NCI-H1436 (cell line): ENCODE measurements at places on chromosomes 1 and 21.

DNA sequence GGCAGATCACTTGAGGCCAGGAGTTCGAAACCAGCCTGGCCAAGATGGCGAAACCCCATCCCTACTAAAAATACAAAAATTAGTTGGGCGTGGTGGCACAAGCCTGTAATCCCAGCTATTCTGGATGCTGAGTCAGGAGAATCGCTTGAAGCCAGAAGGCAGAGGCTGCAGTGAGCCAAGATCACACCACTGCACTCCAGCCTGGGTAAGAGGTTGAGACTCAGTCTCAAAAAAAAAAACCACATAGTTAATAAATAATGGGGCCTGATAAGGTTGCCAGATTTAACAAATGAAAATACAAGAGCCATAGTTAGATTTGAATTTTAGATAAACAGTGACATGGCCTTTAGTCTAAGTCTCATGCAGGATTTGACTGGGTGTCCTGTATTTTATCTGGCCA is 175.7 kb downstream of the ZZZ3 start:
- no peak for DNase-seq

GRCh38 chr1:211641942-211642341 is 33.5 kb downstream of the NEK2 start:
- no peak for DNase-seq

DNA sequence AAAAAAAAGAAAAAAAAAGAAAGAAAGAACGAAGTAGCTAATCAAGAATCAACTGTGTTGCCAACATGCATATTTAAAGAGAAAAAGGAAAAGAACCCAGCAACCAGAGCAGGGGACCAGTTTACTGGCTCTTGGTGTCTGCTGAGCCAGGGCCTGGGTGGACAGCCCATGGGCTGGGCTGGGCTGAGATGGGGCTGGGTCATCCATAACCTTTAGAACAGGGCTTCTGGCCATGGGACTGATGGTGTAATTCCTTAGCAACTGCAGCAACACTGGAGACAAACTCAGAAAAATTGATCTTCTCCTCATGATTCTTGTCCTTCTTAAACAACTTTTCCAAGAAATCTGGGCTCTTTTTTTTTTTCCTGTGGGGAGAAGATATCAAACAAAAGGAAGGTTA is 10.5 kb downstream of the S100A7A start:
- DNase-seq = no peak

DNA sequence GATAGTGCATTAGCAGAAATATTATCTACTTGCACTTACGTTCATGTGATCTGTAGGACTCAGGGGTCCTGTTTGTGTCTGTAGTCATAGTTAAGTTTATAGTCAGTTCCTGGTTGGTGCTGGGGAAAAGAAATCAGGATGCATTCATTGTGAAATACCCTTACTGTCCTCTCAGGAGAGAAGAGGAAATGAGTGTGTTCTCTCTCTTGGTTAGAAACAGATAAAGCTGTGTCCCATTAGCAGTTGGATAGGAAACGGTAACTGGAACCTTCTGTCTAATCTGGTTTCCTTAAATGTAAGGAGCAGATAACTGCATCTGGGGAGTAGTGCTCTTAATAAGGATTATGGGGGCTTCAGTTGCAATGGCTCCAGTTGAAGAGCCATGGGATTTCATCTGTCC is 8.9 kb downstream of the SDCCAG8 start:
- DNase-seq = peak; percentile 44

DNA sequence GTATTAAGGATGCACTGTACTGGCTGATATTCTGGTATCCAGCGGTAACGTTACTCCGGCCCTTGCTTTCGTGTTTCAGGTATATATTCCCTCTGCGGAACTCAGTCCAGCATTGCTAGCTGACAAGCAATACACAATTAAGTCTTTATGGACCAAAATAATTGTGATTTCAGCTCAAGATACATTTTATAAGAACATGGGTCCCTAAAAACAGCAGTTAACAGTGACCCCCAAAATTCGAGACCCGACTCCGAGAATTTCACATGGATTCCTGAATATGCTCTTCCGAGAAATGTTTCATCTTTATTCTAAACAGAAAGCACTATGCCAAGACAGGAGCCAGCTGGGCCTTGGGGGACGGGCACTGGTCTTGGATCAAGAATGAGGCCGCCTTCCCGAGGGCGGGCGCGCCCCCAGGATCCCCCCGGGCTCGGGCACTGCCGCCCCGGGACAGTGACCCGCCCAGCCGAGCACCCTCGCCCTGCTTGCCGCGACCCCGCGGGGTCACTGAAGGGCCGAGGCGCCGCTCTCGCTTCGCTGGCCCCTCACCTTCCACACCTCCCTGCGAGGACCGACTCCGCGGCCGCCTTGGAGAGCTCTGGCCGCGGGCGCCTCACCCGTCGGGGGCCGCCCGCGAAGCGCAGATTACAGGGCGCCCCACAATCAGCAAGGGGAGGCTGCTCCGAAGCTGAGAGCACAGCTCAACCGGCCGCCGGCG is 610 bp downstream of the SCYL3 start:
- DNase-seq = no peak

DNA sequence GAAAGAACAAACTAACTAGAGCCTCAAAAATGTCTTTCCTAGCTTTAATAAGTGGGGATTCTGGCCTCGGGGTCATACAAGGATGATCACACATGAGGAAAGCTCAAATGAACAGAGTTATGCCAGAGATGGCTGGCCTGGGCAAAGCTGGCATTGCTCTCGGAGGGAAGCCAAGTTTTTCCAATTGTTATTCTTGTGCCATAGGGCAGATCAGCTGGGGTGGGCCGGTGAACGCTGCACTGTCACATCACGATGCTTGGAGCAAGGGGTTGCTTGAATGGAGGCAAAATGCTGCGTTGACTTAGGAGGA is 75.9 kb upstream of the LYST start:
- no peak for DNase-seq

DNA sequence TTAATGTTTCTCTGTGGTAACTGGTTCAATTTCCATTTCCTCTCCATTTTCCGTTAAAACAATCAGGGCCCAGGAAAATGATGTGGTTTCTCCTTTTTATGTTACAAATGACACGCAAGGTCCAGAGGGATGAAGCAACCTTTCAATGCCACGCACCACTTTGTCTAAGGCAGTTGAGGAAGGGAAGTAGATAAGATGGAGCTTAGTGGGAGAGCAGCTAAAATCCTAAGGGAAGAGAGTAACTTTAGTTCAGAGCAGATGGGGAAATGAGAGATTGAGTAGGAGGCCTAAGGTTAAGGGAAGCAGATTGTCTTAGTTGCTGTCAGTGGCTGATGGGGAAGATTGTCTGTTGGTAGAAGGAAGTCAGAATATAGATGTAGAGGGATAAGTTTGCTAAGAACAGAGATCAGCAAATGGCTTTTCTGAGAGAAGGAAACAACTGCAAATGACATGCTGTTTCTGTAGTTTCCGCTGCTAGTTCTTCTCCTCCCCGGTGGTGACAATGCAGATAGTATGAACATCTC is 660 bp downstream of the CD1C start:
- no peak for DNase-seq

GRCh38 chr1:23854568-23854967 is 13.5 kb downstream of the FUCA1 start:
- DNase-seq = no peak

GRCh38 chr1:246569248-246570238 is 3.3 kb downstream of the CNST start:
- DNase-seq = no peak

DNA sequence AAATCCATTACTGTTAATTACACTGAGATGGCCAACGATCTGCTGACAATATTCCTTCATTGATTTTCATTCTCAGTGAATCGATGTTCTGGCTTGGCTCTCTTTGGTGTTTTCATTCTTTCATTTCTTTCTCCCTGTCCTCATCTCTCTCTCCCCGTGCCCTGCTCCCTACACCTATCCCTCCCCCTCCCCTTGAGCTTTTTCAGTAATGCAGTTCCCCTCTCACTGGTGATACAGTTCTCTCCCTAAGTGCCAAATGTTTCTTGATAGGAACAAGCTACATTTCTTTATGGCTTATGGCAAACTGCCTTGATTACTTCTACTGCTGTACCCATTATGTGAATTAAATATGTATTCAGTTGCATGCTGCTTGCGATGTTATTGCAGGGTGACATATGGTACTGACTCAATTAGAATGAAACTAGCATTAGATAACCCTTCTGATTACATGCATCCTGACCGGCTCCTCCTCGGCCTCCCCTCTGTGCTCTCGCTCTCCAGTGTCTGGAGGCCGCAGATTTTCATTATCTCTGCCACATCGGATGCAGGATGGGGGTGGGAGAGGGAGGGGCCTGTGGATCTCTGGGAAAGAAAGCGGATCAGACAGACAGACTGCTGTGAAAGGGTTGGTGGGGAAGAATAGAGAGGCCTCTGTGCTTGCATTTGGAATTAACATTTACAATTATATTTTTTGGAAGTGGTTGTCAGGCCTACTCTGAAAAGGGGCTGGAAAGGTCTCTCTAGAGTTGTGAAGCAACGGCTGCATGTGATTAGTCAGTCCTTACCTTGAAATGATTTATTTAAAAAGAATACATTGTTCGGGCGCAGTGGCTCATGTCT is 130.9 kb downstream of the PBX1 start:
- no peak for DNase-seq

- DNase-seq = no peak
These were observed 11.8 kb upstream of the ARHGEF2 start for GRCh38 chr1:155990005-155990739.

GRCh38 chr1:59743324-59744091 is 71.2 kb upstream of the HOOK1 start:
- DNase-seq = no peak

DNA sequence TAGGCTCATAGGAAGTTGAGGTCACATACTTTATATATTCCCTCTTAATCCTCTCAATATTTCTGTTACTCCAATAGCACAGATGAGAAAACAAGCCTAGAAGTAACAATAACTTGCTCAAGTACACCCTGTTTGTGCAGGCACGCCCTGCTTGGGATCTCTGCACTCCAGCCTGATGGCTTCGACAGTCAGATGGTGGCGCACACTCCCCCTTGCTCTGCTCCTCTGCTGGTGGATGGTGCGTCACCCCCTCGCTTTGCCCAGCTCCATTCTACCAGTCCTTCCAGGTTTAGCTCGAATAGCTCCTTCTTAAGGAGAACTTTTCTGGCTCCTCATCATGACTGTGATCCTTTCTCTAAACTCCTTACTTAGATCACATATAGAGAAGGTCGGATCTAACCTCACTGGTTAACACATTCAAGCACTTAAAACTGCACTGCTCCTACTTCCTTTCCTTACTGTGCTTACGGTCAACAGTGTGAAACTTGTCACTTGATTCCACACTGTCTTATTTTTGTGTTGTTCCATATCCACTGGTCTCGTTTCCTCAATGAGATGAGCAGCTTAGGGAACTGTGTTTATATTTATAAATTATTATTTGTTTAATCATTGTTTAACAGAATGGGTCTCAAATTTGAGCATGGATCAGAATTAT is 3.0 kb downstream of the TSPAN2 start:
- no peak for DNase-seq

GRCh38 chr1:7572654-7573152 is 198.4 kb upstream of the VAMP3 start:
- no peak for DNase-seq

DNA sequence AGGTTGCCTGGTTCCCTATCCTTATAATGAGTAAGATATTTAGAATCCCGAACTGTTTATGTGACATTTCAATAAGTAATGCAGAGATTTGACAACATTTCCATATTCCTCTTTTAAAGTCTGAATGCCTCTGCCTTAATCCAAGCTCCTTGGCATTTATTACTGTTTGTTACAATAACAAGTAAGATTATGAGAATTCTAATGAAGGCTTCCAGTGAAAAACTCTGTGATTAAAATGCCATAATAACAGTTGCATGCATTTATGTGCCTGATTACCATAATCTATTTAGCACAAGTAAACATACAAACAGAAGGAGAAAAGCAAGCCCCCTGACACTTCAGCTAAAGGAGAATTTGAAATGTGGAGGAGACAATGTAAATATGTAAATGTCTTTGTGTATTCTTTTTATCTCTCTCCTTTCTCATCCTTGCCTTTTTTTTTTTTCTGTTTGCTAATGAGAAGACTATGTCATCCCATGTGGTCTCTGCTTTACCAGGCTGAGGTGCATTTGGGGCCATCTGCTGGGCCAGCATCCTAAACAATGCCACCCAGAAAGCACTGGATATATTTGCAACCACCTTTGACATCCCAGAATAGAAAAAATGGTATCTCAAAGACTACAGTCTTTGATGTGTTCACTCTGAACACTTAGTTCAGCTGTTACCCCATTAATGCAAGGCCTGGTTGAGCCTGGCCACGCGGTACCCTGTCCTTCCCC is 17.2 kb upstream of the OLIG2 start:
- DNase-seq = no peak

DNA sequence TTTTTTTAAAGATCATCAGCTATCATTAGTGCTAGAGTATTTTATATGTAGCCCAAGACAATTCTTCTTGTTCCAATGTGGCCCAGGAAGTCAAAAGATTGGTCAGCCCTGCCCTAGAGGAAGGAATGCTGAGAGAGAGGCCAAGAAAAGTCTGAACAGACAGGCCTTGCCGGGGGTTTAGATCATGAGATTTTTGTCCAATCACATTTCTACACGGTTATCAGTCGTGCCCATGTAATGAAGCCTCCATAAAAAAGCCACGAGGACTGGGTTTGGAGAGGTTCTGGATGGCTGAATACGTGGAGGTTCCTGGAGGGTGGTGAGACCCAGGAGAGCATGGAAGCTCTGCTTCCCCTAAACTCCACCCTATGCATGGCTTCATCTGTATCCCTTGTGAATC is 24.3 kb upstream of the ENO1 start:
- no peak for DNase-seq

GRCh38 chr1:209176866-209177430 is 406.6 kb upstream of the CAMK1G start:
- DNase-seq = no peak

GRCh38 chr21:42959728-42960127 is 14.6 kb upstream of the PKNOX1 start:
- DNase-seq = no peak

DNA sequence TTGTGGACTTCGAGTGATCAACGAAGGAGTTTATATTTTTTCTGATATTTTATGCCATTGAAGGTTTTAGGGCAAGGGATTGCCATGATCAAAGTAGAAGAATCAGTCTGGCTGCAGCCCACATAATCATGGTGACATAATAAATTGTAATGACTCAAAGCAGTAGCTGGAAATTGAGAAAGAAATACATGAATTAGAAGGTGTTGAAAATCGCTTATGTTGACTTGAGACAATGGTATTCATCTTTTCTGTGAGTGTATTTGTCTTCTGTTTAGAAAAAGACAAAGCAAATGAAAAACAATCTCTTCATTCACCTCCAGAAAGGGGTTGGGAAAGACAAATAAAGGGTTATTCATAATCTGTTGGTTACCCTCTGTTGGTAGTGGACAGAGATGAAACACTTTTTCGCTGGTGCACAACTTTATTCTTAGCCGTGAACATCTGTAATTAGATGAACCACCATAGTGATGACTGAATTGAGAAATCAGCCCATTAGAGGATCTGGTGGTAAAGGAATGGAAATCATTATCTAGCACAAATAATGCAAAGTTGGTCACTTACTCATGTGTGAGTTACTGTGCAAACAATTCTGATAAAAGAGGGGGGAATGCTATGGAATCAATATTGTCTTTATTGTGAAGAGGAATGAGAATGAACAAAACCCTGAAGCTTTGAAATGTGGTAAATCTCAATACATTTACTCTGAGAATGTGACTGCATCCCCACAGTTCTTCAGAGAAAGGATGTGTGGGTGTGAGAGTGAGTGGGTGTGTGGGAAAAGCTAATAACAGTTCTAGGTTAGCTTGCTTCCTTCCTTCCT is 121.8 kb downstream of the NTNG1 start:
- DNase-seq = no peak

GRCh38 chr1:154342836-154343472 is 17.6 kb downstream of the ATP8B2 start:
- DNase-seq = no peak
